Esophagus squamous epithelium (tissue), 5 donors: ENCODE measurements at places on chromosomes 6 and 20. TPM values are rescaled to one million over a fixed set of nuclear protein-coding genes. Genes with fewer than 3 reads are reported as not detected.

- no peak for DNase-seq
- no peak overlapping the region for H3K27ac ChIP-seq
- no peak overlapping the region for H3K4me3 ChIP-seq
- H3K4me1 ChIP-seq = peaks cover 15% of the 10 kb centered on the region
Measured at GRCh38 chr6:14294270-14294951, 176.8 kb downstream of the CD83 start.

DNA sequence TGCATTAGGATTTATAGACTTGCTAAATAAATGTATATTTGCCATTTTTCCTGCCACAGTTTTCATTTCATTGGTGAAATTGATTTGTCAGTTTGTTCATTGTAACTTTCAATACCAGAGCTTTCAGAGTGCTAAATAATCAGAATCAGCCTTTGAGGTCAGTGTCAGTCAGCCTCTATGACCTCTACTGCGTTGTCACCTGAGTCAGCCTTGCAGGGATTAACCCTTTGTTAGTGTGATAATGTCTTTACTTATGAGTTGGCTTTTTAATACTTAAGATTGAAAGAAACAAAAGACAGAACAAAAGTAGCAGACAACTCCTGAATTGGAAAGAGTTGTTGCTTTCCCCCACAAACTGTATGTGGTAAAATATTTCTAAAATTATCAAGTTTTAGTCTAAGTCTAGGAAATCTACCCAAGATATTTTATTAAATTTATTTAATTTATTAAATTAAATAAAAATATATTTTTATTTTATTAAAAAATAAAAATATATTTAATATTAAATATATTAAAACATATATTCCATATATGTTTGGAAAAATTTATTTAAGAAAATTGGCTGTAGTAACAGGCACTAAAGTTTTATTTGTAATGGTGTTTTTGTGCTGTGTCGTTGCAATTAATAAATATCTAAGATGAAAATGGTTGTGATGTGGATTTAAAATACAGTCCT is 125.2 kb downstream of the AFG1L start:
- H3K27me3 ChIP-seq = no peaks in the 10 kb centered on the region
- no peaks in the 10 kb centered on the region for H3K4me1 ChIP-seq
- no peak for DNase-seq
- H3K36me3 ChIP-seq = no peaks in the 10 kb centered on the region
- H3K4me3 ChIP-seq = no peak overlapping the region

DNA sequence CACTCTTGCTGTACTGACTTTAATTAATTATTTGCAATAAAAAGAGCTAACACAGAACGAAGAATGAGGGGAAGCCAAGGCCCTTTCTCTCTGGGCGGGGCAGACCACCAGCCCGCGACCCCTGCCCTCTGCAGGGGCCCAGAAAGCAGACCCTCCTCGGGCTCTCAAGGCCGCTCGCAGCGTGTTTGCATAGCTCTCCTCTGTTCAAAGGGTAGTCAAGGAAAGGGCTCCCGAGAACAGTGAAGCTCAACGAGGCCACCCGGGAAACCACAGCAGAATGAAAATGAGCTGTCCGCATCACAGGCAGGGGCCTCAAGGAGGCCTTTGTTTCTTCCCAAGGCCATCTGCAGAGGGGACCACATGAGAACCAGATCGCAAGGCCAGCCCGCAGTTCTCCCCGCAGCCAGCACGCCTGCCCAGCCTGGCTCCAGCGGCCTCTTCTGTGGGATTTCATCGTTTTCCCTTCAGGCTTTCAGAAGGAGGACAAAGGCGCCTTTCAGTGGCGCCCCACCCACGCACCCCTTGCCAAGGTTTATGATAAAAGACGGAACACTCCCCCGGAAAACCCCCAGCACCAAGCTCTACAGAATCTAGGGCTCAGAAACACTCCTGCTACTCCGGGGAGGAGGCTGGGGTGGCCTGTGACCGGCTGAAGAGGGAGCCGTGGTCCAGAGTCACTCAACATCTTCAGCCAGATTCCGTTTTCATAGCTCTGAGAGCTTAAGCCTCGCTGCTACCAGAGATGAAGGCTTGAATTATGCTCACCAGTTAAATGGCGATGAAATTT is 25.3 kb downstream of the ACSS1 start:
- peak overlapping the region; percentile 17 for H3K27ac ChIP-seq
- H3K36me3 ChIP-seq = no peaks in the 10 kb centered on the region
- no peak for DNase-seq
- no peaks in the 10 kb centered on the region for H3K27me3 ChIP-seq
- H3K4me3 ChIP-seq = no peak overlapping the region

GRCh38 chr20:10172998-10173655 is 45.5 kb upstream of the SNAP25 start:
- H3K36me3 ChIP-seq = no peaks in the 10 kb centered on the region
- H3K4me1 ChIP-seq = peaks cover 9% of the 10 kb centered on the region
- no peak for DNase-seq
- no peak overlapping the region for H3K4me3 ChIP-seq

SULF2 gene
- total RNA-seq = 182 TPM

DNA sequence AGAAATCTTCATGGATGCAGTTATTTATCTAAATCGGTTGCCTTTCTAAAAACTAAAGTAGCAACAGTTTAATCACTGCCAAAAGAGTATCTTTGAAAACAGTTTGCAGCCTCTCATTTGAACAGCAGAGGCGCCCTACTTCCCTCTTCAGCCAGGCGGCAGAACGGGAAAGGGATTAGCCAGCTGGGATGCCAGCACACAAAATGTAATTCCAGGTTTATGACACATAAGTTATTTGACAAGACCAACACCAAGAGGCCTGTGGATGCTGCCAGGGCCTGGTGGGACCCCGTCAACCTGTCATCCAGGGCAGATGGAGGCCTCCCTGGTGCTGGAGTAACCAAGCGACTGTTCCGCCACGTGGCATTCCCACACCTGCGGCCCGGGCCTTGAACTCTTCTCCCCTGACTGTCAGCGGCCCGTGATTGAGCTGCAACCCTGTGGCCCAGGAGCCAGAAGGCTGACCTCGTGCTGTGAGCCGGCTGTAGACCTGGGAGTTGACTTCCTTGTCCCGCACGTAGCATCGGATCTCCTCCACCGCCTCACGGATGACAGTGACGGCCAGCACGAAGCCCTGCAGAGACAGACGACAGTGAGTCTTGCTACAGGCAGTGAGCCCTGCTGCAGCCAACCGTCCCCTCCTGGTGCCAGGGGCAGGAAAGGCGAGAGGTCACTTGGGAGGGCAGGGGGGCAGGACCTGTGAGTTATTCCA is 55.5 kb downstream of the ATP9A start:
- no peak overlapping the region for H3K27ac ChIP-seq
- H3K4me3 ChIP-seq = no peak overlapping the region
- no peaks in the 10 kb centered on the region for H3K36me3 ChIP-seq
- no peak for DNase-seq
